Hematopoietic multipotent progenitor cell treated with erythropoietin and hydrocortisone succinate and interleukin-3 and kit ligand, for 4 days (in vitro differentiated cells): ENCODE measurements at places on chromosomes 5 and 9.

GRCh38 chr5:147177125-147177840 is 57.5 kb upstream of the STK32A start:
- DNase-seq = no peak

- no peak for DNase-seq
Observed at GRCh38 chr5:158810615-158811014, 289.1 kb downstream of the EBF1 start.

DNA sequence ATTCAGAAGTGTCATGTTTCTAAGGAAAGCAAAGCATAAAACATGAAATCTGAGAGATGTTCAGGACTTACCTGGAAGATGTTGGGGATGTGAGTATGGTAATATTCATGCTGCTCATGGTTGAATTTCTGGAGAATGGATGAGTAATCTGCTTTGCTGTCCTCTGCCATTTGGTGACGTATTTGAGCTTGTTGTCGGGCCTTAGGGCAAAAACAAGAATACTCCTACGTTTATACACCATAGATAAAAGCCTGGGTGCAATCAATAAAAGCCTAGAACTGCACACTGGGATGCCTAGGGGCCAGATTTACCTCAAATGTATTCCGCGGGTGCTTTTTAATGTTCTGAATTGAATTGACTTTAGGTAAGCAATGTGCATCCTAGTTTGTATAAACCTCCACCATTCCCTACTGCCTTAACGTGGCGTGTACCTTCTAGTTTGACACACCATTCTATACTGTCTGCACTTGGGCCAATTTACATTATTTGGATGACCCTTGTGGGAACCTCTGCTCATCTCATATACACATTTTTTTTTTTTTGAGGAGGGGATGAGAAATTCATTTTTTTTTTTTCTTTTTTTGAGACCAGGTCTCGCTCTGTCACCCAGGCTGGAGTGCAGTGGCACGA is 94.4 kb downstream of the USP20 start:
- DNase-seq = no peak

- DNase-seq = no peak
Observed at GRCh38 chr5:160285316-160285715, 27.0 kb downstream of the CCNJL start.

DNA sequence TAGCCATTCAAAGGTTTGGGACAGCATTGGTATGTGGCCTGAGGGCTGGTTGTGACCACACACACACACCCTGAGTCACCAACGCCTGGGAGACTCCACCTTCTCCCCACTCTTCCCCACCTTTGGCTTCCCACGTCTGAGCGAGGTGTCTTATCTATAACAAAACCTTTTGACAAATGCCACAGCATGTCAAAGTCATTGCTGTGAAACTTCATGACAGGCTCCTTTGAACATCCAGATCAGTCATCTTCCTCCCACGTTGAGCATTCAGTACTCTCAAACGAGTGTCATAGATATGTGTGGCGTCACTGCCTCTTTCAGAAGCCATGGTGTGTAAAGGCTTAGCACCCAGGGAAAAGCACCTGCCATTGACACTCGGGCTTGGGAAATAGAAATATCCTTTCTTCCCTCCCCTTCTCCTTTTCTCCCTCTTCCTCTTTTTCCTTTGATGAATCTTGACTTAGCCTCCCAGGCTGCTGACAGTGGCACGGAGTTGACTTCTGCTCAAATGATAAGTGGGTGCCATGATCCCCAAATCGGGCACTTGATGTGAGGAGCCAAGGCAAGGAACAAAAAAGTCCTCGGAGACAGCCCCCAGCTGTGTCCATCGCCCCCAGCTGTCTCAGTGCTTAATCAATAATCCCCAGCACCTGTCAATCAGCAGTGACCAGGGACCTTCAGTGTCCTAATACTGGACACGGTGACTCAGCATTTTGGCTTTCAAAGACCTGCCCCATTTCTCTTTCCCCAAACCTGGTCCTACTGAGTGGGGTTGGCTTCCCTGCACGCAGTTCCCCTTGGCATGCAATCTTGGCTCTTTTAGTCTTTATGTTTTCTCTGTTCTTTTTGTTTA is 114.8 kb downstream of the FGF18 start:
- DNase-seq = peak; percentile 26

- DNase-seq = no peak
Observed at GRCh38 chr5:109454731-109455505, 45.1 kb upstream of the PJA2 start.

- no peak for DNase-seq
Observed at GRCh38 chr5:143491646-143492045, 88.2 kb upstream of the NR3C1 start.

DNA sequence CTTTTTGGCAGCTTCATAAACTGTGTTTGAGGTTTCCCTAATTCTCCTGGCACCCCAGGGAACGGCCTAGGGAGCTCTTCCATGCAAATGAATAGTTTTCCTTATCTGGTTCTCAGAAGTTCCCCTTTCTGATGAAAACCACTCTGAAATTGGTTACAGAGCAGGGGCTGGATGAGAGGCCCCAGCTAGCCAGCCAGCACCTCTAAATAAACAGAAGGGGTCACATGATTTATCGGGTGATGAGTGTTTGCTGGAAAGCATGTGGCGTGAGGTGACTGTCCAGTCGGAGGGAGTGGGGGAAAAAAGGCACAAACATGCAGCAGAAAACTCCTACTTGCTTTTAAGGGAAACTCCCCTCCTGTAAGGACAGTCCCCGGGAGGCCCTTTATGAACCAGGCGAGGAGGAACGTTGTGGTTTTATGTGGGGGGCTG is 261.2 kb upstream of the ANKRD55 start:
- peak; percentile 84 for DNase-seq

- DNase-seq = no peak
Observed at GRCh38 chr5:99586878-99587277, 658.1 kb upstream of the CHD1 start.

DNA sequence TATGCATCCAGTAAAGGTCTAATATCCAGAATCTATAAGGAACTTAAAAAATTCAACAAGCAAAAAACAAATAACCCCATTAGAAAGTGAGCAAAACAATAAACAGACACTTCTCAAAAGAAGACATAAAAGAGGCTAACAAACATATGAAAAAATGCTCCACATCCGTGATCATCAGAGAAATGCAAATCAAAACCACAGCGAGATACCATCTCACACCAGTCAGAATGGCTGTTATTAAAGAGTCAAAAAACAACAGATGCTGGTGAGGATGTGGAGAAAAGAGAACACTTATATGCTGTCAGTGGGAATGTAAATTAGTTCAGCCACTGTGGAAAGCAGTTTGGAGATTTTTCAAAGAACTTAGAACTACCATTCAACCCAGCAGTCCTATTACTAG is 86.1 kb downstream of the WWC1 start:
- DNase-seq = no peak

- no peak for DNase-seq
Observed at GRCh38 chr5:102249381-102249780, 46.7 kb downstream of the SLCO4C1 start.

DNA sequence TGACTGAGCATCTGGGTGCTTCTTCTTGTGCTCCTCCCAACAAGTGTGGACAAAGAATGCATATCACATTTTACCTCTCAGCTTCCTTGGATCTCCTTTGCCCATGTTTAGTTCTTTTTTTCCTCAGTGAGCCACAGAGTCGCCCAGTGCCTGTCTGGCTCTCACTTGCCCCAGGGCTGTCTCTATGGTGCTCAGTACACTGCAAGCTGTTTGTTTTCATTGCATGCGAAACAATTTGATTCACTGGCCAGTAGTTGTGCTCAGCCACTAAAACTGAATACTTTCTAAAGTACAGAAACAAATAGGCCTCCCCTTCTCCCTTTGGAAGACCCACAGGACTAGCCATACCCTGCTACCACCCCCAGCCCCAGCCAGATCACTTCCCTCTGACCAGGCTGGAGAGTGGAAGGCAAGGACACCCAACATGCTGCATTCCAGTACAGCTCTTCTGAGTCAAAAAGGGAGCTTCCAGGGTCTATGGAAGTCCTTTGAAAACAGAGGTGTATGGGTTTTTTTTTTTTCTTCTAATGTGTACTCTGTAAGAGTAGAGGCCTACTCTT is 3.8 kb downstream of the LHFPL2 start:
- no peak for DNase-seq

GRCh38 chr5:148993283-148993936 is 69.5 kb downstream of the SH3TC2 start:
- no peak for DNase-seq

- DNase-seq = no peak
Observed at GRCh38 chr5:127854520-127854919, 151.3 kb downstream of the CCDC192 start.

DNA sequence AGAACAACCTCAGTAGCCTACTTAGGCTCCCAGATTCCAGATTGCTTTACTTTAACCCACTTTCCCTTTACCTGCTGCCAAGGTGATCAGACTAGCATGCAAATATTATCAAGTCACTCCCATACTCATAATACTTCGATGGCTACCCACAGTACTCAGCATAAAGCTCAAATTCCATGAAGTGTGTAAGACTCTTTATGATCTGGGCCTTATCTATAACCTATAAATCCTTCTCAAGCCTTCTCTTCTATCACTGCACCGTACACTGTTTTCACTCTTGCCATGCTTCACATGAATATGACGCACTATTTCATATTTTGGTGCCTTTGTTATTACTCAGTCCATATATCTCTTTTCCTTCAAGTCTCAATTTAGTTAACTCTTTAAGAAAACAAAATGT is 135.2 kb upstream of the TARS1 start:
- DNase-seq = no peak

DNA sequence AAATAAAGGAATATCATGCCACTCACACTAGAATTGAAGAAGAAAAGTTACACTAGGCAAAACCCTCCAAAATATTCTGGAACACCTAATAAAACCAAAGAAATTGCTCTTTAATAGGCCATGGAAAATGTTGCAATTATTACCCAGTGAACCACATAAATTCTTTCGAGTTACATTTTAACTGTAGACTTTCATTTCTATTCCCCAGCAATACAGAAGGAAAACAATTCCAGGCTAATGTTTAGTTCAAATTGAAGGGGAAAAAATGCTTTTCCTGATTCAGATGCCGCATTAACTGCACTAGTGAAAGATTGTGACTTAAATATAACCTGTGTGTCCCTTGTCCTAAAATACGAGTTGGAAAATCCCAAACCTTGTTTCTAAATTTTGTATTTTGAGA is 439.3 kb upstream of the ADAMTS16 start:
- no peak for DNase-seq

DNA sequence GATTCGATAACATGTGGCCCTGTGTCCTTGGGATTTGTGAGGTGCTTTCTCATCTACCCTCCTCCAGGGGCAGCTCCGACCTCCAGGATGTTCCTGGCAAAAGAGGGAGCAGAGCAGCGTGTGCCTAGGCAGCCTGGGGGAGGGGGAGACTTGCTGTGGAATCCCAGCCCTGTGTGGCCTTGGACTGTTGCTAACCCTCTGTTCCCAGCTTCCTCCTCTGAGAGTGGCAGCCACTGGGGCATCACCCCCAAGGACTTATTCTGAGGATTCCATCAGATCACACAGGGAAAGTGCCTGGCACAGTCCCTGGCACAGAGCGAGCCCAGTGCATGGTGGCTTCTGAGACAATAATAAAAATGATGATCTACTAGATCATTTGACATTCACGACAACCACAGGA is 265.1 kb upstream of the MVB12B start:
- DNase-seq = no peak
